T-helper 2 cell treated with Interferon-gamma antibody and Interleukin-4, amounts not matched to agents 5 μg/mL and 100 μg/mL, for 36 hours (primary cell): ENCODE measurements at places on chromosomes 2 and 18.

DNA sequence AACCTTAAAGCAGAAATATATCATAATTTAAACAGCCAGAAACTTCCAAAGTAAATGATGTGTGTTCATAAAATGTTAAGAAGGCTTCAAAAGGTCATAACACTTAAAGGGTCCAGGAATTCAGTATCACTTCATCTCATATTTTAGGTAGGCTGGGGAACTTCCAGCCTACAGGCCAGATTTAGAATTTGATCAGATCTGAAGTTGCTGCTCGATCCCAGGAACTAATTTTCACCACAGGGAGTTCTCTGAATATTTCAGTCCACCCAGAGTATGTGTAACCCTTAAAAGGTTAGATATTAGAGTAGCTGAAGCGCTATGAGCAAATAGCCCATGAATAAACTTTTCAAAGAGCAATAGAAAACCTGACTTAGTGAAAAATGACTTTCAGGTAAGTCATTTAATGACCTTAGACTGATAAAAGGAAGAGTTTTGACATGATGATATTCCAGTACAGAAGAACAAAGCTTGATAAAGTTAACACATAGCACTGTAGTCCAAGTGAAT is 1.7 kb downstream of the WIPF1 start:
- no peak for DNase-seq

GRCh38 chr2:107412981-107413380 is 413.7 kb upstream of the RGPD4 start:
- DNase-seq, result no peak

DNA sequence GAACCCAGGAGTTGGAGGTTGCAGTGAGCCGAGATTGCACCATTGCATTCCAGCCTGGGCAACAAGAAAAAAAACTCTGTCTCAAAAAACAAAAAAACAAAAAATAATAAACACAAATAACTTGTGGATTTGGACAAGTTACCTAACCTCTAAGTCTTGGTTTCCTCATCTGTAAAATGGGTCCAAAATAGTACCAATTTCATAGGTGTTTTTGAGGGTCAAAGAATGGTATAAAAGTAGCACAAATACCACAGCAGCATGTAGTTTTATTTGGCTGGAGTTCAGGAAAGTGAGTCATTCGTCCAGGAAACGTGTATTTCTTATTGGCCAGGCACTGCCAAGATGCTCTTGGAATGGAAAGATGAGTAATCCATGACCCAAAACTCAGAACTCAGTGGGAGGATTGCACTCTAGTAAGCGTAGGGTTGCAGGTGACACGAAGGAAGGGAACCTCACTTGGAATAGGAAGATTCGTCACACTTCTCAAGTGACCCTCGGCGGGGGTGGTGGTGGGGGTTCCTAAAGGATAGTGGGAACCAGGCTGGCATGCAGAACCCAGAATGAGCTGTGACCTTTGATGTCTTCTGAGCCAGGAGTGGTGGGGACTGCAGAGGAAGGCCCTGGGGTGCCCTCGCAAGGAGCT is 24.4 kb downstream of the GRHL1 start:
- DNase-seq, result peak; percentile 64

DNA sequence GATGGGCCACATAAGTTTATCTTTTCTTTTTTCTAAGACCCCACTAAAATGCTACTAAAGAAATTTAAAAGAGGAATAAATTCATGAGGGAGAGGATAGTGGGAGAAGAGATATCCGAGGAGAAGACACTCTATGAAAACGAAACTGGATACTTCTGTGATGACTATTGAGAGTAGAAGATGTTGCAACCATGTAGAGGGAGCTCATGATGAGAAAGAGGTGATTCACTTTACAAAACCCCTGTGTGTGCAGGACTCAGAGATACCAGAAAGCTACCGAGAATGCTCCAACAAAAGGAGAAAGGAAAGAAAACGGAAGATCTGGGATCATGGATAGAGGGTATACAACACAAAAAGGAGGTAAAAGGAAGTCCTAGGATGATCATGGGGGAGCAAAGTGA is 34.9 kb downstream of the SLC38A11 start:
- DNase-seq, result no peak
